ENCODE measurements at places on chromosomes 4 and X.

DNA sequence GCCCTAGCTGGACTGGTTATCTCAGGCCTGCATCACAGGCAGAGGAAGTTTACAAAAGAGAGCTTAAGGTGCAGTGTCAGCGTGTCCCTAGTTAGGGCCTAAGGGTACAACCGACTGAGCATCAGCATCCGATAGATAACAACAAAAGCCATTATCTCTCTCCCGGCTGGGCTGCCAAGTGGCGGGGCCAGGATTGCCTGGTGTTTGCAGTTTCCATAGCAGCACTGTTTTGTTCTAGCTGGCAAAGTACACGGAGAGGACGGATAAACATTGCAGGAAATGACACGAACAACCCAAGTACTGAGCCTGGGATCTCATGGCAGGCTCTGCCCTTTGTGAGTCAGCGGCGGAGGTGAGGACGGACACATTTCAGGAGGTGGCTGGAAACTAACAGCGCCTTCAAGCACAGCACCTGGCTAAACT lies 104.7 kb upstream of the NOCT start:
- DNase-seq: peak; percentile 97

GRCh38 chrX:12419591-12419990 lies 281.3 kb downstream of the FRMPD4 start:
- DNase-seq: no peak

GRCh38 chr4:75715105-75715799 lies 9.1 kb upstream of the USO1 start:
- DNase-seq: no peak

- DNase-seq: peak; percentile 13
These were observed 1476.1 kb upstream of the TENM3 start for GRCh38 chr4:180766944-180767729.

GRCh38 chrX:16394290-16394689 lies 227.0 kb downstream of the MAGEB17 start:
- no peak for DNase-seq

DNA sequence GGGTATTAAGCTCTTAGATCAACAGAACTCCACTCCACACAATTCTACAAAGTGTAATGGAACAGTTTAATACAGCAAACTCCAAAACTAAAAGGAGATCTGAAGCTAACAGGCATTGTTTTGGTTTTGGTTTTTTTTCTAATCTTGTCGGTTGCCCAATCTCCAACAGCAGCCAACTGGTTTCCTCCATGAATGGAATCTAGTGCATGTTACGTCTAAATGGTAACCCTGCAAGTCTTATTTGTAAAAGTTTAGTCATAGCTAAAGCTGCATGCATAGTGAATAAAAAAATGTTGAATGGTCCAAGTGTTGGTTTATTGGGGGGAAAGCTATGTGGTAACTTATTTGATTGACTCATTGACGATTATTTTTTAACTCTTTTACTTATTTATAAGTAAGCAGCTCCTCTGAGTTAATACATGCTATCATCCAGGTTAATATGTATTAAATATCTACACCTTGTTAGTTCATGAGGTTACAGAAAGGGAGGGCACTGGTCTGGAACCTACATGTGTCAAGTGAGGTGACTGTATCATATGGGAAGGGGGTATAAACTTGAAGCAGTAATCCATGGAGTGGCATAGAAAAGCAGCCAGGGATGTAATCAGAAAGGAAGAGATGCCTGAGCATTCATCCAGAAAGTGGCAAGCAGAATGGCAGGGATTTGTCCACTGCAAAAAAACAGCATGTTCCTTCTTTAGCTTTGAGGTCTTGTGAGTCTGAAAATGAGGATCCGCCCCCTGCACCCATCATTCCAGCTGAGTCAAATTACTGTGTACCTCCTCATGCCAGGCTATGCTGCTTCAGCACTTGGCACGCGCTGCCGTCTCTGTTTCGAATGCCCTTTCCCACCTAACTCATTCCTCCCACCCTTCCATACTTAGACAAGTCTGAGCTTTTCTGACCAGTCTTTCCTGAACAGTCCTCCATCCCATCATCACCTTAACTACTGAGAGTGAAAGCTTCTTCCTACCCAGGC lies 81.7 kb downstream of the PDGFC start:
- DNase-seq: no peak

- no peak for DNase-seq
These were observed 12.2 kb downstream of the WDR1 start for GRCh38 chr4:10104211-10104990.

- no peak for DNase-seq
These were observed 117.8 kb upstream of the DKK2 start for GRCh38 chr4:107153956-107154355.

GRCh38 chrX:31653422-31653821 lies 581.6 kb upstream of the FTHL17 start:
- DNase-seq: no peak

GRCh38 chr4:150867148-150867547 lies 147.9 kb downstream of the LRBA start:
- DNase-seq: peak; percentile 78

DNA sequence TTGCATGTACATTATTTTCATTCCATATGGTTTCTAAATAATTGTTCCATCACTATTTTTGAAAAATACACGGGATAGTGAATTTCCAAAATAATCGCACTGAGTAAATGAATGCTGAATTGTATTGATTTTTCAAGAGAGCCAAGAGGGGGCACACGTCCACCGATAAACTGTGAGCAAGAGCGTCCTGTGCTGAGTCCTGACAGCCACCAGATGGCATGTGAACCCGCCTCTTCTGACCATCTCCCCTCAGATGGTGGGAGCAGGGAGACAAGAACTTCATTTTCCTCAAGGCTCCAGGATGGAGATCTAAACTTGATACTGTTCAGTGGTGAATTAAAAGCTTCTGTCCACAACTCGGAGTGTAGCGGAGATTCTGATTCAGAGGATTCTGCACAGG lies 30.6 kb upstream of the IL9R start:
- DNase-seq: no peak

DNA sequence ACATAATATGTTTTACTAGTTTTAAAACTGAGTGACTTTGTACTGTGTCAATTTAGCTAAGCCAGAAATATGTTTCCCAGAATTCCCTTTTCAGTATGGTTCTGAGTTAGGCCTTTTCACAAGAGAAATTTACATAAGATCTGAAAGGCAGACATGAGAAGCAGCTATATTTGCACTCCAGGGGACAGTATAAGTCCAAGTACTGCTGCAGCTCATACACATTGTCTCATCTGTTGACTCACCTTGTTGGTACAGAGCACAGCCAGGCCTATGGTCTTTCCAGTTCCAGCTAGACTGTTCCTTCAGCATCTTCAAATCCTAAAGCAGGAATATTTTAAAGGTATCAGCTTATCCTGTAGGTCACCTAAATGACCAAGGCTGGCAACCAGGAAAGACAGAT lies 53.5 kb downstream of the BMP3 start:
- peak; percentile 43 for DNase-seq

DNA sequence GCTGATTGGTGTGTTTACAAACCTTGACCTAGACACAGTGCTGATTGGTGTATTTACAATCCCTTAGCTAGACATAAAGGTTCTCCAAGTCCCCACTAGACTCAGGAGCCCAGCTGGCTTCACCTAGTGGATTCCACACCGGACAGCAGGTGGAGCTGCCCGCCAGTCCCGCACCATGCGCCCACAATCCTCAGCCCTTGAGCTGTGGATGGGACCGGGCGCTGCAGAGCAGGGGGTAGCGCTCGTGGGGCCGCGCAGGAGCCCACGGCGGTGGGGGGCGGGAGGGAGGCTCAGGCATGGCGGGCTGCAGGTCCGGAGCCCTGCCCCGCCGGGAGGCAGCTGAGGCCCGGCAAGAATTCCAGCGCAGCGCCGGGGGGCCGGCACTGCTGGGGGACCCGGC lies 30.7 kb downstream of the MEPE start:
- no peak for DNase-seq

DNA sequence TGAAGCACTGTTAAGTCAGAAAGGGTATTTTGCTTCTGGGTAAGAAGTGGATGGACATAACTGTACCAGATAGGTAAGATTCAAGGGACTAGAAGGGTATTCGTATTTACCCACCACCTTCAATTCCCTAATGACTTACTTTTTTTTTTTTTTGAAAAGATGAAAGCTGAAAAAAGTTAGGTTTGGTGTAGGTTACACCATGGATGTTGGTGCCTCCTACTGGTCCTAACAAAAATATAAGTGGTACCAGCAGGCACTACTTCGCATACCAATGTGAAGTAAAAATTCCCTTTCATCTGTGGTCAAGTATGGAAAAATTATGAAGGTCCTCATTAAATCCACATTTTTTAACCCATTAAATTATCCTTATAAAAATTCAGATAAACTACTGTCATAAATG lies 7.2 kb downstream of the ANKRD17 start:
- DNase-seq: no peak

DNA sequence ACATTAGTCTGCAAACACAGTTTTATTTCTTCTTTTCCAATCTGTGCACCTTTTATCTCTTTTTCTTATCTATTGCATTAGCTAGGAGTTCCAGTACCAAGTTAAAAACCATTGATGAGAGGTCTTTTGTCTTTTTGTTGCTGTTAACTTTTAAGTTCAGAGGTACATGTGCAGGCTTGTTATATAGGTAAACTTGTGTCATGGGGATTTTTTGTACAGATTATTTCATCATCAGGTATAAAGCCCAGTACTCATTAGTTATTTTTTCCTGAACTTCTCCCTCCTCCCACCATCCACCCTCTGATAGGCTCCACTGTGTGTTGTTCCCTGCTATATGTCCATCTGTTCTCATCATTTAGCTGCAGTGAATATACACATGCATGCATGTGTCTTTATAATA lies 349.9 kb downstream of the PDHA2 start:
- DNase-seq: no peak

DNA sequence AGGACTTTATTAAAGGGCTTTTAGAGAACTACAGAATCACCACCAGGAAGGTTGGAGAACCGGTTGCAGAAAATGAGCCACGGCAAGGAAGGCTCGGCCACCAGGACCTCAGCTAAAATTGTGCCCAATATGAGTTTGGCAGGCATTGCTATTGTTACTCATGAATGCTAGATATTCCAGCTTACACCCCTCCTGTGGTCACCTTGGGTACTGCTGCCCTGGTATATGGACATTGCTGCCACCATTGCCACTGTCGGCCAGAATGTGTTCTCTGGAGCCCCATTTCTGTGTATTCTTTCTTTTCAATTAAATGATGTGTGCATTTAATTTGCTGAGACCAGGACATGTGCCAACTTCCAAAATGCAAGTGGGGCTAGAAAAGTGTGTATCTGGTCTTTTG lies 626.7 kb upstream of the BOD1L1 start:
- peak; percentile 2 for DNase-seq

DNA sequence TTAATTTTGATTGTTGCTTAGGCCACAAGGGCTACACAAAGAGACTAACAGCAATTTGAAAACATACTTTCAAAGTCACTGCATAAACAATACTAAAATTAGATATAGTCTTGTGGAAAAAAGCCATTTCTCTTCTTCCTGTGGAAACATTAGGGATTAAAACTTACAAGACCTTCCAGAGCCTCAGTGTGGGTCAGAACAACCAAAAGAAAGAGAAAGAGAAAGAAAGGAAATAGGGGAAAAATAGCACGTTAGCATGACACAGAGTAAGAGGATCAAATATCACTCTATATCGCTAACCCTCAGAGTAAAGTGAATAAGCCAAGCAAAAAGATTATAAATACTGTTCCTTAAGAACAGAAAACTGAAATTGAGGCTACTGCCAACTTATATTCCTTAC lies 127.8 kb upstream of the DIAPH2 start:
- no peak for DNase-seq

- no peak for DNase-seq
These were observed 92.3 kb downstream of the RLIM start for GRCh38 chrX:74521961-74522751.

GRCh38 chr4:3243136-3243780 lies 5.7 kb upstream of the MSANTD1 start:
- DNase-seq: no peak

DNA sequence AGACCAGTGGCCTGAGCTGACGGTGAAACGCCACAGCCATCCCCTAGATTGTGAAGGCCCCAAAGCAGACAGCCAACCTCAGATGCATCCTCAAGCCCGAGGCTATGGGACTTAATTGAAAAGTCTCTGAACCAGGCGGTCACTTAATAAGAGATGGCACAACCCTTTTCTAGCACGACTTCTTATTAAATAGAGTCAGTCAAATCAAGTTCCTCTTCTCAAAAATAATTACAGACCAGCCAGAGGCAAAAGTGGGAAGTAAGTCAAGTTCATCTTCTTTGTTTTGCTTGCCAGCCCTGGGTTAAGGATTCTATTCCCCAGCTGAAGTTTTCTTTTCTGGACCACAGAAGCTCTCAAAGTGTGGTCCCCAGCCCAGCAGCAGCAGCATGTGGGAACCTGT lies 9.7 kb upstream of the SH3KBP1 start:
- no peak for DNase-seq

DNA sequence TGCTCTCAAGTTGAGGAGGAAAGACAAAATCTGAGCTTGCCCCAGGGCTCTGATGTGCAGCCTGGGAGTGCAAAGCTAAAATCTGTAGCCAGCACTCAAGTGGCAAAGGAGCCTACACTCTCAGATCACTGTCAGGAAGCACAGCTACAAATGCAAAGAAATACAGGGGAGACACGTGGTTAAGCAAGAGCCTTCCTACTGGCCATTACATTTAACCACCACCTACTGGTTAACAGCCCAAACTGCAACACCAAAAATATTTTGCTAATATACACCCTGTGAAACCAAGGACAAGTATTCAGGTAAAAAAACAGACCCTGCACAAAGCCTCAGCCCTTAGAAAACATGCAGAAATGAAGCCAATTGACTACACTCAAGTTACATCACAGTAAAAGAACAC lies 170.4 kb upstream of the FGF16 start:
- DNase-seq: no peak

- no peak for DNase-seq
These were observed 293.4 kb upstream of the TENM3 start for GRCh38 chr4:181949704-181950312.

DNA sequence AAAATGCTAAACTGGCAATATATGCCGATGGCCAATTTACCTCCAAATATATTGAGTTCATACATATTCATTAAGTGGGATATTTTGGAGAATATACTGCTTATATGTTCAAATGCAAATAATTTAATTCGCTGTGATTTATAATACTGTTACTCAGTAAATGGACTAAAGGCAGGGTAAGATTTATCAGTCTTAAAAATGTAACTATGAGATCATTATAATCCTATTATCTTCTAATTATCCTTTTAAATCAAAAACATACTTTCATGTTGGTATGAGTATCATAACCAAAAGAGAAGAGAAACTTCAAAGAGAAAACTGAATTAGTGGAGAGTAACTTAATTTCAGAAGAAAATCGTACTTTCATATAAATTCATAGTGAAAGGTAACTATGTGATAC lies 44.6 kb downstream of the FAT4 start:
- no peak for DNase-seq

- no peak for DNase-seq
These were observed 149.2 kb downstream of the STK32B start for GRCh38 chr4:5200513-5200912.

GRCh38 chrX:119647552-119648420 lies 41.6 kb upstream of the NKRF start:
- DNase-seq: no peak

- DNase-seq: no peak
These were observed 276.6 kb downstream of the BCOR start for GRCh38 chrX:39820938-39821708.

- no peak for DNase-seq
These were observed 453.9 kb upstream of the ZFP42 start for GRCh38 chr4:187541666-187542065.

- no peak for DNase-seq
These were observed 62.4 kb downstream of the JADE1 start for GRCh38 chr4:128871948-128872347.

GRCh38 chr4:65845199-65845773 lies 175.0 kb upstream of the EPHA5 start:
- DNase-seq: no peak

GRCh38 chr4:102757681-102758080 lies 3.1 kb downstream of the MANBA start:
- no peak for DNase-seq
